SJCRH30 (cell line): ENCODE measurements at places on chromosomes 3 and 15. TPM values are rescaled to one million over a fixed set of nuclear protein-coding genes. Genes with fewer than 3 reads are reported as not detected.
A peak's percentile ranks its signal among the peaks of the same experiment; 100 is the strongest.

CYP1A2 gene
- not detected in 2 replicates for total RNA-seq

DNA sequence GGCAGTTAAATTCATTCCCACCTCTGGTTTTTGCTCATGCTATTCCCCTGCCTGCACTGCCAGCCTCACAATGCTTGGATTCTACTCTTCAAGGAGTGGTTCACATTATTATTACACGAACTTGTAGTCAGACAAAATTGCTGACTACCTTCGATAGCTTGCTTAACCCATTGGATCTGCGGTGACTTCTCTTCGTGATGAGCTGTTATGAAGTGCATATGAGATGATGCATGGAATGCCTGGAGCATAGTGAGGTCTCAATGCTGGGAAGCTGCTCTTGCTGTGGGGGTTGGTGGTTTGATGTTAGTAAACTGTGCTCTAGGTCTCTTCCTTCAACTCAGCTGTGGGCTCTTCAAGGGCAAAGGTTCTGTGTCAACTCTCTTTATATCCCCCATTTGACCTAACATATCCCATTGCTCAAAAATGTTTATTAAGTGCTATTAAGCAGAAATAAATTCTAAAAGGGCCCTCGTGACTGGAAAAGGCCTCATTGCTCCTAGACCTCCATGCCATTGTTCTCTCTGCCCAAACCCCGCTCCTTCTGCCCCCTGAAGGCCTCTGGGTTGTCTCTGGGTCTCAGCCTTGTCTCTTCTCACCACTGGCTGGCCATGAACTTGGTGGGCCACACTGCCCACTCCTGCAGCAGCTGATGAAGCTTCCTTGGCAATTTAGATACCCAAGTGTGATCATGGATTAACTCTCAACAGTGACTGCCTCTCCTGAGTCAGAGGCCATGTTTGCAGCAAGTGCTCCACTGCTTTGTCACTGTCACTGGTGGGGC is 4.5 kb upstream of the SLCO2A1 start:
- no peak for DNase-seq

ANKRD63 gene
- 0.12 and 0.35 TPM in 2 replicates for total RNA-seq

ATP13A4 gene
- total RNA-seq = 0.18 and 0.49 TPM in 2 replicates

DNA sequence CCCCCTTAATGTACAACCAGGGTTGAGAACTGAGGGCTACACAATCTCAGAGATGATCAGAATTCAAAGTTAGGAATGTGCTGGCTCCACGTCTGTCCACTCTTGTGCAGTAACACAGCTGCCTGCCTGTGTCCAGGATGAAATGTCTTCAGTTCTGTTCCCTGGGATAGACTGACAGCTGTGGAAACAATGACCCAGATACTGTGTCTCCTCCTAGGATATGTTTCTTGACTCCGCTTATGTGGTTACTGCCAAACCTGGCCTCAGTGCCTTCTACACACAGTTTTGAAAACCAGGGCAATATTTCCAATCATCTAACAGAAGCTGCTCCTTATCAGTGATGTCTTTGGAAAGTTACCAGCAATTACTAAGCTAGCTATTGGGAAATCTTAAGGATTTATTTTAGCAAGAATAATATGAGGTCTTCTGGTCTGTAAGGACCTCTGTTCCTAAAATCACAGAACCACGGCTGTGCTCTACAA is 67.6 kb downstream of the NOX5 start:
- peak; percentile 79 for DNase-seq

DNA sequence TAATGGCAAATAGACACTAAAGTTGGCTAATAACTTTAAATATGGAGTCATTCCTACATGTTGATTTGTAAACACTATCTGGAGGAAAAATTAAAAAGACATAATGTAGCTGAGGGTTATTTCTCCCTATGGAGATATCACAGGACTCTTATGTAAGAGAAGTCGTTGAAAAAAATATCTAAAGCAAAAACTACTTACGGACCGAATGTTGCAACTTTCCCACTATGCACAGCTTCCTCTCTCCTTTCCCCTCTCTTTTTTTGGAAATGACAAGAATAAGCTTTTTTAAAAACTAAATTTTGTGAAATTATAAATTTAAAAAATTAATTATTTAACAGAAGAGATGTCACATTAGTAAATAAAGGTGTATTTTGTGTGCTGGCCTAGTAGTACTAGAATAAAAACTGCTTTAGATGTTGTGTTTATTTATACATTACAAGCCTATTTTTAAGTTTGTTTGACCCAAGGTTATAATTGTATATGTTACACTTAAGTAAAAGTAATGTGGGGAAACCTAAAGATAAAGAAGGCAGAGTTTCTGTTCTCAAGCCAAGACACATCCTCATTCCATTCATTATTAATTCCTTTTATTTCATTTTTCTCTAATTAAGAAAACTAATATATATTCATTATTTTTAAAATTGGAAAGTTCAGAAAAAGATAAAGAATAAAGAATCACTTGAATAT is 20.7 kb upstream of the PPARG start:
- no peak for DNase-seq

DNASE1L3 gene
- not detected in 2 replicates for total RNA-seq

- peak; percentile 54 for DNase-seq
Observed at GRCh38 chr15:78641102-78641748, at the start of gene CHRNB4. CHRNB4 (minus strand) TSS chr15:78641210; CDS start chr15:78641133, 77 bp downstream.

ZBTB20 gene
- total RNA-seq = 5.3 and 7.7 TPM in 2 replicates

GRCh38 chr3:43948013-43948412 is 257.3 kb downstream of the ABHD5 start:
- DNase-seq = no peak

XCR1 gene
- total RNA-seq = not detected in 2 replicates

GRCh38 chr3:194112120-194113106 is 23.5 kb upstream of the HES1 start:
- DNase-seq = no peak

- DNase-seq = no peak
Observed at GRCh38 chr3:55723653-55724406, 236.7 kb upstream of the WNT5A start.

GRCh38 chr3:170056710-170057454 is 19.1 kb downstream of the GPR160 start:
- no peak for DNase-seq

DNA sequence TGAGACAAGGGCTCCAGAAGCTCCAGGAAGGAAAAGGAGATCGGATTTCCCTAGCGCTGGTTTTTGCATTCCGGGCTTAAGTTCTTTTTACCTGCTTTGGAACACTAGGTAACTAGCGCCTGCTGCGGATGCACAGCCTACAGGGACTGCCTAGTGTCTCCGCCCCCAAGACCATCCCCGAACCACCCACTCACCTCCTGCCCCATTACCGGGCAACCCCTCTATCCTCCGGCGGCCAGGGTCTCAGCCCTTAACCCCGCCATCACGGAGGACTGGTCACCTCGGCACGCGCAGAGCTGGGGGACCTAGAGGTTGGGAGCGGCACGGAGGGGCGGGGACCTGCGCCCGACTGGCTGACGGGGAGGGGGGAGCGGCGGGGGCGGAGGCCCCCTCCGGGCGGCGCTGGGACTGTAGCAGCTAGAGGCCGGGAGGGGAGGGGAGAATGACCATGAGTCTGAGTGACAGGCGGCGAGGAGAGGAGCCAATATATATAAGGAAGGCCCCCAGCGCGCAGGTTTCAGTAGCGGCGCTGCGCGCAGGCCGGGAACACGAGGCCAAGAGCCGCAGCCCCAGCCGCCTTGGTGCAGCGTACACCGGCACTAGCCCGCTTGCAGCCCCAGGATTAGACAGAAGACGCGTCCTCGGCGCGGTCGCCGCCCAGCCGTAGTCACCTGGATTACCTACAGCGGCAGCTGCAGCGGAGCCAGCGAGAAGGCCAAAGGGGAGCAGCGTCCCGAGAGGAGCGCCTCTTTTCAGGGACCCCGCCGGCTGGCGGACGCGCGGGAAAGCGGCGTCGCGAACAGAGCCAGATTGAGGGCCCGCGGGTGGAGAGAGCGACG is at the start of gene DLL4:
Gene DLL4 (plus strand): TSS at position 520 of the 839 bp plus-strand sequence. CDS start 329 bp downstream, outside the sequence.
- peak; percentile 79 for DNase-seq

THBS1 gene
- 24.3 and 24.4 TPM in 2 replicates for total RNA-seq

DNA sequence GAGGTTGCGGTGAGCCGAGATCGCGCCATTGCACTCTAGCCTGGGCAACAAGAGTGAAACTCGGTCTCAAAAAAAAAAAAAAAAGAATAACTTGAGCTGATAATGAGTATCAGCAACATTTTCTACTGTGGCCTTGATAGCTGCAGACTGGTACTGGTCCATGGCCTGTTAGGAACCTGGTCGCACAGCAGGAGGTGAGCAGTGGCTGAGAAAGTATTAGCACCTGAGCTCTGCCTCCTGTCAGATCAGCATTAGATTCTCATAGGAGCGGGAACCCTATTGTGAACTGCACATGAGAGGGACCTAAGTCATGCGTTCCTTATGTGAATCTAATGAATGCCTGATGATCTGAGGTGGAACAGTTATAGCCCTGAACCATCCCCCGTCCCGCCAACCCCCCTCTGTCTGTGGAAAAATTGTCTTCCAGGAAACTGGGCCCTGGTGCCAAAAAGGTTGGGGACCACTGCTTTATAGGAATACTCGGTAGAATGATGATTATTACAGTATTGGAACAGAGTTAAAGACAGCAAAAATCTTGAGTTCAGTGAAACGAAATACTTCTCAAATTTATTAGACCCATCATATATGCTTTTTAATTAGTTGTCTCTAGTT is 126.0 kb downstream of the ZNF609 start:
- DNase-seq = no peak

SPESP1 gene
- total RNA-seq = not detected in 2 replicates

DNA sequence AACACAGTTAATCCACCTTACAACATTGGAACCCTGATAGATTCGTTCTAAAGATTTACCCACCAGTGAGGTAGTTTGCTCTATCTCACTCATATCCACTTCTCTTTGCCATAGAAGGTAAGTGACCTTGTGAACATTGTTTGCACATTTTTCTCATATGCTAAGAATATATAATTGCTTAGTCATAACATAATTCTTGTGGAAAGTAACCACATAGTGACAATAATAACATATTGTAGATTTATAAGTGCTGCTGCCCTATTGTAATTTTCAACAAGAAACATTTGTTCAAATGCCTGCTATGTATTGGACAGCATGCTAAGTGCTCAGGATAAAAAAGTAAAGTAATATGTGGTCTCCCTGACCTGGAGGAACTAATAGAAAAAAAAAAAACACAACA is 554.2 kb upstream of the KCNMB2 start:
- DNase-seq = no peak

NME9 gene
- total RNA-seq = 0.08 TPM in 1 of 2 replicates, not detected in the other

- no peak for DNase-seq
Observed at GRCh38 chr3:112984485-112984884, 6.3 kb upstream of the GTPBP8 start.

ABHD2 gene
- total RNA-seq = 25.5 and 27.7 TPM in 2 replicates

SPINK8 gene
- total RNA-seq = not detected in 2 replicates

DNA sequence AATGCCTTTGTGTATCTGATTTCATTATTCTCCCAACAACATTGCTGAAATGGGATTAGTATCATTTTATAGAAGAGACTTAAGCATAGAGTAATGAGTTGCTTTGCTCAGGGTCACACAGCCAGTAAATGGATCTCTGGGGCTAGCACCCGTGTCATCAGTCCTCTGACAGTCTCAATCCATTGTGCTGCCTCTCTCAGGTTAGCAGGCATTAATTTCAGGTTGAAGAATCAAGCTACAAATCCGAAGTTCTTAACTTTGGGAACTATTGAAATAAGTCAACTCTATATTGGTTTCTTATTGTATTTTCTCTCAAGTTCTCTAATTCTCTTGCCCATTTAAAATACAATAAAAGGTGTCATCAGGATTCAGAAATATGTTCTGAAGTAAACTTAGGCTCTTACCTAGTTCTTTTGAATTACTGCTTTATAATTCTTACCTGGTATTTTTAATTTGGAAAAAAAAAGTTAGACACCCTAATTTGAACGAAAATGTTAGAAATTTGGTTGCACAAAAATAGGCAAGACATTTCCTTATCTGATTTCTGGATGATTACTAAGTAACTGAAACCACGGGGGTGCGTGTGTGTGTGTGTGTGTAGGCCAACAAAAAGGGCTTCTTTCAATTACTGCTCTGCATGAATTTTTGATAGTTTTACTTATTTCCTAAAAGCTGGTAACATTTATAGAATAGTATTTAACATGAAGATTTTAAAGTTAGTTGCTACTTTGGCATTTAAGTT is 189.8 kb downstream of the MBNL1 start:
- DNase-seq = no peak

DNA sequence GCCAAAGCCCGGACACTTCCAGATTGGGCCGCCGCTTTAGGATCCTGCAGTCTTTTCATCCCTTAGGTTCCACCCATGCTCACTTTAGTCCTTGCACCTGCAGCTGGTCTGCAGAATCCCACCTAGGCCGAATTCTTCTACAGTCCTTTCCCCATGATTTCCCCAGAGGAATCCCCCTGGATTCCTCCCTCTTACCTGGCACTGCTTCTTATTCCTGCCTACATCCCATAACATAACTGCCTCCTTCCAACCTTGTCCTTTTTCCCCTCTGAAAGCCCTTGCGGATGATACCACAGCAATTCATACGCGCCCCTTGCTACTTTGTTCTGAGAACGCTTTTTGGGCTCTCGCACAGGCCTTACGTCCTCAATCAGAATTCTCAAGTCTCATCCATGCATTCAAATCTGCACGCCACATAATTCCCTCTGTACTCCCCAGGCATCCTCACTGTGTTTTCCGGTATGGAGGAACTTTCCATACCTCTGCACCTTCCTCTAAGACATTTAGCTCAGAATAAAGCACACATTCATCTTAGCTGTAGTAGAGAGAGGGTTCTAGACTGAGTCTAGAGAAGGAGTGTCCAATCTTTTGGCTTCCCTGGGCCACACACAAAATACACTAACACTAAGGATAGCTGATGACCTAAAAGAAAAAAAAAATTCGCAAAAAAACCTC is 619 bp downstream of the EIF2AK4 start:
- DNase-seq = peak; percentile 50

MYL3 gene
- total RNA-seq = not detected in 2 replicates

DNA sequence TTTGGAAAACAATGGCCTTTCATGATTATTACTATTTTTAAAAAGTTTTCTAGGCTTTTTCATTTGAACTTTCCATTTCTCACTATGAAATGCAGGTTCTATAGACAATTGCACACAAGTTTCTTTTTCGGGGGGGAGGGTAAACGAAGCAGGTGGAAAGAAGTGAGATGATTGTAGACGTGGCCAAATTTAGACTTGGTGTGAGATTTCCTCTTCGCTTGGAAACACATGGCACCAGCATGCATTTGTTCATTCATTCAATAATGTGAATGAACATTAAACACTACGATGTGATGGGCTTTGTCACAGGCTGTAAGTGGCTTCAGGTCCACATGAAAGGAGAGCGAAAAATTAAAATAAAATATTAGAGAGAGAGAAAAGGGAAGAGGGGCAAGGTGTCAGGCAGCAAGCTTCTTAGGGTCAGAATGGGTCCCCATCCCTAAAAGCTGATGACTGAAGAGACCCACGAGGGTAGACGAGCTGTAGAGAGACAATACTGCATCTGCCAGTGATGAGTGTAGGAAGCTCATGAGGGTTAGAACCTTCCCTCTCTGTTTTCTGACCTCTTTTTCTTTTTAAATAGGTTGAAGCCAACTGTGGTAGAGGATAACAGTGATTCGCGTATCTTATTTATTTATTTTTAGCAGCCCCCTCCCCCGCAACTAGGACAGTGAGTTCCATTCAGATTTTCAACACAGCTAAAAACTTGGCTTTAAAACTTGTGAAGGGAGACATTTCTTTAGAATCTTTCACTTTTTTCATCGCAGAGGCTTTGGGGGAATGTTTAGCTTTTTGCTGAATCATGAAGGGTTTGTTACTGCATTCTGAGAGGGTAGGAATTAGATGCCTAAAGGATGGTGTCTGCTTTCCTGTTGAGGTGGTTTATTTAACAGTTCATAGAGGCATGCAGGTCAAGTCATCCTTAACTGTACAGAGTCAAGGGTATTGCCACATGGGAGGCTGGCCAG is 36.2 kb downstream of the GAP43 start:
- no peak for DNase-seq
